Gastroesophageal sphincter (tissue), 4 donors: ENCODE measurements at places on chromosomes 5 and 9. TPM values are rescaled to one million over a fixed set of nuclear protein-coding genes. Genes with fewer than 3 reads are reported as not detected.

The C1QTNF2 gene
- total RNA-seq: 1.5 TPM

The PURA gene
- 61.0 TPM for total RNA-seq

DNA sequence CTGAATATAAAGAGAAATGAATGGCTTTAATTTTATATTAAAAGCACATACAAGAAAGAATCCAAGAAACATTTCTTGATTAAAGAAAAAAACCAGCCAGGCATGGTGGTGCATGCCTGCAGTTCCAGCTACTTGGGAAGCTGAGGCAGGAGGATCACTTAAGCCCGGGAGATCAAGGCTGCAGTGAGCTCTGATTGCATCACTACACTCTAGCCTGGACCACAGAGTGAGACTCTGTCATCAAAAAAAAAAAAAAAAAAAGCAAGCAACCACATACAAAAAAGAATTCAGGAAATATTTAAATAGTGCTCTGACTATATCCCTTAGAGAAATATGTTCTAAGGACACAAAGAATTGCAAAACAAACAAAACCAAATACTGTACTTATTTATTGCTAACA, 2.5 kb upstream of the PLAC8L1 start:
- no peak for ATAC-seq

The TLX3 gene
- not detected for total RNA-seq

DNA sequence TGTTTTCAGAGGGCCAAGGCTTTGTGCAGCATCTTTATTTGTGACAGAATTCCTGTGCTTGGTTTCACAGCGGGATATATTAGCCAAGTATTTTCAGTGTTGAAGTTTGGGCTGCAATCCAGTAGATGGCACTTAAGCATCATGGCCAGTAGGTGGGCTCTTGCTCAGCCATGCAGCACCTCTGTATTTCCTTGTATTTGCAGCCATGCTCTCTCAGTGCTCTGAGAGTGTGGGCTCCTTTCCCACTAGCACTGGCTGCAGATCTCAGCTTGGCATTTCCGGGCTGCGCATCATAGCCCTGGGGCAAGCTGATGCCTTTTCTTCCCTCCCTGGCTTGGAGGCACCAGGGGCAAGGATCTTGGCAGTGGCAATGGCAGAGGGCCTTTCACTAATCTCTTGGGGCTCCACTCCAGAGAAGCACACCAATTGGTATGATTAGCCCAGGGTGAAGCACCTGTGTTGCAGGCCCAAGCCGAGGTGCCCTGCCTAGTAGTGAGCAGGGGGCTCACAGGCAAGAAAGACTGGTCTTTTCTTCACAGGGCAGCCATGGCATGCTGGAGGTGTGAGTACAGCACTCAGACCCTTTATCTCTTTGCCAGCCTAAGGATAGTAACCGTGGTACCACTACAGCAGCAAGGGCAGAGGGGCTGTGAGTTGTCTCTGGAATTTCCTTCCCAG, 48.3 kb downstream of the SLCO6A1 start:
- no peak for ATAC-seq

DNA sequence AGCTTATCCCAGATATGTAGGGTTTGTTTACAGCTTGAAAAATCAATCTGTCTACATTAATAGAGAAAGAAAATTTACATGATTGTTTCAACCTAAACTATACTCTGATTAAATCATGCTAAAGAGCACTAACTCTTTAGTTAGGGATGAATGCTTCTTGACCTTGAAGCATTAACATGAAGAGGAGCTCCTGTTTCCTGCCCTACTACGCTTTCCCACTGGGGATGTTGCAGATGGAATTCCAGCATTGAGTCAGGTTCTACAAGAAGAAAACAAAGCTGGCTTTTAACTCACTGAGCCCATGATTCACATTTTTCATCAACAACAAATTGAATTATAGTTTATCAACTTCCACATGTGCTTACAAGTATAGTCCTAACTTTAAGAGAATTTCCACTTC, 471.3 kb downstream of the TMEM232 start:
- no peak for ATAC-seq

The RMRP gene
- 1,650 TPM for total RNA-seq

The SNCAIP gene
- total RNA-seq: 1.1 TPM

GRCh38 chr5:82628364-82628910, 350.3 kb upstream of the RPS23 start:
- no peak for ATAC-seq

The CDKN2B-AS1 gene
- 0.69 TPM for total RNA-seq

The CAVIN4 gene
- total RNA-seq: 0.40 TPM

The SLC25A48 gene
- total RNA-seq: not detected

GRCh38 chr9:27468462-27469110, 55.5 kb upstream of the IFNK start:
- no peak for ATAC-seq

DNA sequence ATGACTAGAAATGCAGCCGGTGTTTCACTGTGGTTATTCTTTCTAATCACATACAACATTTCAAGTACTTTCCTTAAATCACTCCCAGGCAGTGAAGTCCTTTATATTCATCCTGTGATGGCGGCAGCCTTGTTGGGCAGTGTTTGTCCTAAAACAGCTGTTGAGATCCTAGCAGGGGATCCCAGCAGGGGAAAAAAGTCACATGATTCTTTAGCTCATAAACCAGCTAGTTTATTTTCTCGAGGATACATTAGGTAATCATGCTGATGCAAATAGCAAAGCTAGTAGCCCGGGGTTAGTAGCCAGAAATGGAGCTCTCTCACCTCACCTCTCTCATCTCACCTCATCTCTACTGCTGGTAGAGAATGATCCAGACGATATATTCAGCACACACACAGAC, 70.5 kb downstream of the FOXD1 start:
- no peak for ATAC-seq

DNA sequence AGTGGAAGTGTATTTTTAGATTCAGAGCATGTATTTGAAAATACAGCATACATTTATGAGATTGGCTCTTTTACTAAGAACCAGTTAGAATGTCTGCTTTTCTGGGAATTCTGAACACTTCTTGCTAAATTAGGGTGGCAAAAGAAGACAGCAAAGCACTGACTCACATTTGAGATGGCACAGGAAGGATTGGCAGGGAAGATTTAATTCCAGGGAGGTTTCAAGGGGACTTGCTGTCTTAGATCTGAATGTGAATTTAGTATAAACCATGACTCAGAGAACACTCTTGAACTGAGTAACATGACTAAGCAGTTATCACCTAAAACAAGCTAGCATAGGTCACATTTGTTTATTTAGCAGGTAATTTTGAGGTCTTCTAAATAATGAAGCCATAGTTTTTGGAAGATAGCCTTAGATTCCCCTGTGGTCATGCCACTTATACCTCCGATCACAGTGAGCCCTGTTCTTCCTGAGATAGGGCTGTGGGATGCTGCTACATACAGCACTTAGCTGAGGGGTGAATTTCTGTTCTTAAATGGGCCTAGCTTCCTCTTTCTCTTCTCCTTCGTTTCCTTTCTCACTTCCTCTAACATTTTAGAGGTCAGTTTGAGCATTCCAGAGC, 173.8 kb downstream of the PCSK1 start:
- peak; percentile 46 for ATAC-seq

The ACOT12 gene
- not detected for total RNA-seq

DNA sequence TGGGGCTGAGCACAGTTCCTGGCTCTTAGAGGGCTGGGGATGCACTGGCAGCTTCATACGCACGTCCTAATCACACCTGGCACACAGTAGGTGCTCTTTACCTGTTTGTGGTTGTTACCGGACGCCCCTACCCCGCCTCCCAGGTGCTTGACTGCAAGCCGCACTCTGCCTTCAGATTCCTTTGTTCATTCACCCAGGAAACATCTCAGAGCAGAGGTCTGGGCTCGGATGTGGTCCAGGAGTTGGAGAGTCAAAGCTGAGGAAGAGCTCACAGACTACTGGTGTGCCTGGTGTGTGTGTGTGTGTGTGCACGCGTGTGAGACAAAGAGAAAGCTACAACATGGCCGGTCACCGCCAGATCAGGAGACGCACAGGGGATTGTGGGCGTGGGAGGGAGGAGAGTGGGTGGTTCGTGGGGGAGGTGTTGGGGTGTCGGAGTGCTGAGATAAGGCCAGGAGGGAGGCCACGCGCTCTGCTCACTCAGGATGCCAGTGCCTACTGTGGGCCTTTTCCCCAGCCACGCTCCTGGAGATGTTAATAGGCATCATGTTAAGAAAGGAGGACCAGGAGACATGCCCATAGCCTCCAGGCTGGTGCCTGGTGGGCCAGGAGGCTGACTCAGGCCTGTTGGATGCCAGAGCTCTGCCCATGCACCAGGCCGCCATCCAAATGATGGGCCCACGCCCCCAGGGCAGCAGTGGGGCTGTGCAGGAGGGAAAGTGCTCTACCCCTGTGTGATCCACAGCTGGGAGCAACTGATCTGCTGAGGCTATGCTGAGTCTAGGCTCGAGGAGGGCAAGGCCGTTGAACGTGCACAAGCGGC, 39.9 kb downstream of the CRB2 start:
- no peak for ATAC-seq

- ATAC-seq: no peak
These were observed 25.3 kb downstream of the AP3B1 start for GRCh38 chr5:78269088-78269703.

DNA sequence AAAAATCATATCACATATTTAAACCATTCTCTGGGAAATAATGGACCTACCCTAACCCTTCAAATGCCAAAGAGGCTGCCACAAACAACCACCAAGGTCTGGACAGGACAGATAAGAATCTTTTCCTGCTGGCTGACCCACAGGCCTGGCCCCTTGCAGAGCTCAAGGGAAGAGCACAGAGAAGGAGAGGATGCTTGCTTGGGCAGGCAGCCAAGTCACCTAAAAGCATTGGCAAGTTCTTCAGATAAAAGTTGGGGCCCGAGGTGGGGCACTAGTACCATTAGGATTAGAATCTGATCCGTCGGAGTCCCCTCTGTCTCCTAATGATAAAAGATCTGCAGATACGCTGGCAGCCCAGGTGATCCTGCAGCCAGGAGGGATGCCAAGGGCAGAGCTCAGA, 176.6 kb downstream of the GABBR2 start:
- no peak for ATAC-seq

DNA sequence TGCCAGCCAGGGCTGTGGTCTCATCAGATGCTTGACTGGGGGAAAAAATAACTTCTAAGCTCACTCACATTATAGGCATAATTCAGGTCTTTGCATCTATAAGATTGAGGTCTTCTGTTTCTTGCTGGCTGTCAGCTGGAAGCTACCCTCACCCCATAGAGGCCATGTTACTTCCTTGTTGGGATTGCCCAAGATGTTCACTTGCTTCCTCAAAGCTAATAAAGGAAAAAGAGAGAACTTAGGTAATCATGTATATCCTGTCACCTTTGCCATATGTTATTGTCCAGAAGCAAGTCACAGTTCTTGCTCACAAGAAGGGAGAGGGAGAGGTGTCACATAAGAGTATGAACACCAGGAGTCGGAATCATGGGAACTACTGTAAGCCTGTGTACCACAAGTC, 38.7 kb upstream of the ANKRD34B start:
- ATAC-seq: no peak

The IFNA21 gene
- not detected for total RNA-seq

GRCh38 chr9:110103257-110103656, 104.7 kb downstream of the C9orf152 start:
- ATAC-seq: no peak

GRCh38 chr5:76736679-76737556, 21.0 kb downstream of the F2R start:
- ATAC-seq: no peak

- peak; percentile 5 for ATAC-seq
These were observed 664 bp upstream of the ARSB start for GRCh38 chr5:78985725-78986223.

The FGF1 gene
- total RNA-seq: 4.1 TPM

The GTF2H2 gene
- total RNA-seq: 14.9 TPM

The MAMDC2 gene
- 96.5 TPM for total RNA-seq

- peak; percentile 85 for ATAC-seq
These were observed at the start of gene ANKRD18A for GRCh38 chr9:38620483-38621433. Gene ANKRD18A, minus strand, starts transcription at chr9:38620596. Its CDS starts 311 bp downstream, at chr9:38620285.

- no peak for ATAC-seq
These were observed 167.7 kb downstream of the CDH6 start for GRCh38 chr5:31361234-31361633.

GRCh38 chr5:172370648-172371545, 83.4 kb downstream of the SH3PXD2B start:
- ATAC-seq: no peak

DNA sequence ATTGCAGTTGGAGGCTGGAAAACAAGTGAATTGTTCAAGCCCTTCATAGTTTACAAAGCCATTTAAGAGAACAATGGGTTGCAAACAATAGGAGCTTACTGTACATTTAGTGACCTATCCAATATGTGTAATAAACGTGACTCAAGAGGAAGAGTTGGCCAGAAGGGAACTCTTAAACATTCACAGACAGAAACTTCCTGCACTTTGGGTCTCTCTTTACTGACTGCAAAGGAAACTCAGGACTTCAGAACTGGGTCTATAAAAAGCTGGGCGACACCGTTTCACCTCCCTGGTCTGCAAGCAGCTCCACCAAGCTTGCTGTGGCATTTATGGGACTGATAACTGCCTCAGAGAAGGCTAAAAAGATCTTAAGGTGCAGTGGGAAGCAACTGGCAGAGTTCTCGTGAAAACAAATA, 48.7 kb upstream of the SPATA31D4 start:
- ATAC-seq: no peak

GRCh38 chr9:97487107-97487506, 14.4 kb upstream of the TMOD1 start:
- no peak for ATAC-seq

DNA sequence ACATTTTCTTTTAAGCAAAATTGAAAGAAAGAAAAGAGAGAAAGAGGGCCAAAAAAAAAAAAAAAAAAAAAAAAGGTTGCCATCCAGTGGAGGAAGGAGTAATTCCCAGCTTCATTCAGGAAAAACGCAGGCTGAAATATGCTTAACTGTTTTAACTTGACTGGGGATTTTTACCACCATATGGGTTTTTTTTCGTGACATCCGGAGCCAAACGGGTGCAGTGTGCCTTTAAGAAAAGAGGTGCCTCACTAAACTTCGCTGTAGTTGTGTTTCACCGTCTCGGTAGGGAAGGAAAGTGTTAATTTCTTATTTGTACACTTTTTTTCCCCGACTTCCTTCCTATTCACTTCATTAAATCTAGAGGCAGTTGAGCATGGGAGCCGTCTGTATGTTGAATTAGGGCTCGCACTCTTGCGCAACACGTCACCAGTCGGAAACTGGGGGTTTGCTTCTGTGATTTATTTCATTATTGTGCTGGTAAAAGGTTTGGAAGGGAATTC, 143.0 kb downstream of the SMARCA2 start:
- peak; percentile 40 for ATAC-seq

The FOXD4L3 gene
- not detected for total RNA-seq

The DPYSL3 gene
- 475 TPM for total RNA-seq

The IFNK gene
- total RNA-seq: not detected

- ATAC-seq: peak; percentile 90
These were observed 125.6 kb upstream of the DMRT1 start for GRCh38 chr9:715743-716400.

The BASP1 gene
- total RNA-seq: 0.31 TPM

DNA sequence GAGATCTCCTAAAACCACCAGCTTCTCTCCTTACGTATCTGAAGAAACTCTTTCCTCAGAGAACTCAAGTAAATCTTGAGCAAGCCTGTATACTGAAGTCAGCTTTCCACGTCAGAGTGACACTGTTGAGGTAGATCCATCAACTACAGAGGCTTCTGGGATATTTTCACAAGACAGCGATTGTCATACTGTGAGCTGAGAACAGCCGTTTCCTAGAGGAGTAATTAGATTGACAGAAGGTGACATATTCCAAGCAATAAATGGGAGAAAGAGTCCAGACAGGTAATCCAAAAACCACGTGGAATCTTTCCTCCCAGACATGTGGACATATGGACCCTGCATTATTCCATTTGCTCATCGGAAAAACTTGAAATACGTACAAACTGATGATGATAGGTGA, 117.2 kb downstream of the MEF2C start:
- no peak for ATAC-seq

The PARP8 gene
- 3.9 TPM for total RNA-seq

GRCh38 chr9:137387891-137388560, 34.9 kb downstream of the EXD3 start:
- no peak for ATAC-seq
